ENCODE measurements at places on chromosomes 6 and 20.

DNA sequence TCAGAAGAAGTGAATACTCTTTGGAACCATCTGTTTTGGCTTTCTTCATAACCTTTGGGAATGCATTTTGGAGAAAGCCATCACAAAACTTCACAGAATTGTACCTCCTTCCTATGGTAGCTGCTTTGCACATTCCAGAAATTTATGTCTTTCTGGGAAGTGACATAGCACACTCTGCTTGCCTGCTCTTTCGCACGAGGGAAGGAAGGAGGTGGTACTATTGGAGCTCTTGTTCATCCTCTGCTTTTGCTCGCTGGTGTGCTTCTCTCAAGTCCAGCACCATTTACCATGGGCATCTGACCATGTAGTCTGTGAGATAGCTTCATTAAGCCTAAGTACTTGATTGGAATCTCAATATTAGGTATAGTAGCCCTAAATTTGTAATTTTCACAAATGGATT, 473.3 kb upstream of the SLC35B3 start:
- DNase-seq: no peak

GRCh38 chr20:6395695-6396094, 272.9 kb upstream of the FERMT1 start:
- DNase-seq: no peak

GRCh38 chr20:2179233-2179580, 77.6 kb downstream of the STK35 start:
- no peak for DNase-seq

GRCh38 chr20:36344517-36345132, 38.5 kb downstream of the DLGAP4 start:
- DNase-seq: peak; percentile 81

DNA sequence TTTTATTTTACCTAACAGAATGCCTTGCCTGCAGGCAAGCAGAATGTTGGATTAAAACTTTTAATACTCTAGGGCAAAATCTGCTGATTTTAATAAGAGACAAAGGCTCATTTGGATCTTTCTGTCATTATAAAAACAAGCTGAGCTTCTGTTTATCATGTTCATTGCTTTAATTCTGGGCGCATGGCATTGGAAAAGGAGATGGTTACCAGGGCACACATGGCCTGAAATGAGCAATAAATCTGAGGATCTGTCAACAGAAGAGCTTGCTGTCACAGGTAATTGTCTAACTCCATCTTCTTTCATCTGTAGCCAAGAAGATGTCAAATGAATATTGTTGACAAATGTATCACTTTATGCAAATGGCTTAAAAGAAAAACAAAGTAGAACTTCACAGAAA, 439.6 kb downstream of the DOK5 start:
- DNase-seq: no peak

DNA sequence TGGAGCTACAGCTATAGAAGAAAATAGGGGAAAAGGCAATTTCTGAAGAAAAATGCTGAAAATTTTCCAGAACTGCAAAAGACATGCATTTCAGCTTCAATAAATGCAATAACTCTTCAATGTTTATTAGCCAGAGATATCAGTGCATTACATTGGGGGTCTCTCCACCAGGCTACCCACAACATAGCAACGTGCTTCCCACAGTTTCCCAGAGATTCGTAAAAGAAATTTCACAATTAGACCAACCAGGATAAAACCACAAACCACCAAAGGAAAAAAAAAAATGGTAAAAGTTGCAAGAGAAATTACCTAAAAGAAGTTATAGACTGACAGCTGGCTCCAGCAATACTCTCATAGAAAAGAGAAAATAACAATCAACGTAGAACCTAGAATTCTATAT, 16.0 kb downstream of the LY86 start:
- no peak for DNase-seq

- peak; percentile 91 for DNase-seq
Observed at GRCh38 chr6:41936073-41936837, 5.4 kb downstream of the CCND3 start.

DNA sequence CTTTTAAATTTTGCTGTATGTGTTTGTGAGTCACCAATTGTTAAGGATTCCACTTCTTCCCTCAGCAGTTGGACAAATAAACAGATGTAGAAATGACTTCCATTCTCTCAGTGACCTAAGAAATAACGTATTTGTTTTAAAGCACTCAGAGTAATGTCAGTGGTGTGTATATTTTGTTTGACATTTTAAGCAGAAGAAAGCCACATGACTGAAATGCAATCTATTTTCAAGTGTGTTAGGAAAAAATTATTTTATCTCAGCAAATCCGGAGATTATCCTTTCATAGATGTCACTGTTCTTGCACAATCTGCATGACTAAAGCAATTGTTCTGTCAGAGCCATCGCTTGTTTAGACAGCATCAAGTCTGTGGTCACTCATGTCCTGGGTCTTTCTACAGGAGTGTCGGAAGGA, 77.1 kb downstream of the JAG1 start:
- peak; percentile 44 for DNase-seq

- DNase-seq: no peak
Observed at GRCh38 chr20:46368902-46369268, 37.5 kb downstream of the ELMO2 start.

GRCh38 chr6:1251198-1252155, 60.4 kb upstream of the FOXQ1 start:
- DNase-seq: no peak

GRCh38 chr20:21183722-21184121, 57.8 kb downstream of the KIZ start:
- peak; percentile 54 for DNase-seq

DNA sequence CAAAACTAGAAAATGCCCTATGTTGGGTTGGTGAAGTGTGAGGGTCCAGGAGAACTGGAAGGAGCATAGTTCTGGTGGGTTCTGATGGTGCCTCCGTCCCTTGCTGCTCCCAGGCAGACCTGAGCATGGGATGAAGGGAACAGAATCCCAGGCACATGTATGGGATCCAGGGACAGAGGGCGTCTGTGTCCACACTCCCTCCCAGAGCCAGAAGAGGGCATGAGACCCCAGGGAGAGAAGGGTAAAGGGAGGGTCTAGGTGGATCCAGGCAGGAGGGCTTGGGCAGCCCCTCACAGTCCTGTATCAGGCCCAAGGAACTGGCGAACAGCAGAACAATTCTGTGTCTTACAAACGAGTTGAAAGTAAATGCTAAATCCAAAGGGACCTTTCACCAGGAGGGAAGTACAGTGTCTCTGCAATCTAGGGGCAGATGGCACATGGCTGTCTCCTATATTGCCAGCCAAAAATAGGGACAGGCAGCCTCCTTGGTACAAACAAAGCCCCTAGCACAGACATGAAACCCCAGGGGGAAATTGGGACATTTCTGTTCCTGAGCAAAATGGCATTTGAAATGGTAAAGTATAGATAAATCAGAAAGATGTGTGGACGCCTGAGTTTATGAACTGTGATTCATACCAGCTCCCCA, 2.5 kb upstream of the BPIFA1 start:
- no peak for DNase-seq

- no peak for DNase-seq
Observed at GRCh38 chr6:69880601-69881000, 14.2 kb downstream of the COL19A1 start.

- DNase-seq: no peak
Observed at GRCh38 chr6:161347988-161348627, 74.2 kb upstream of the AGPAT4 start.

GRCh38 chr6:70412252-70413113, 825 bp upstream of the FAM135A start:
- no peak for DNase-seq

DNA sequence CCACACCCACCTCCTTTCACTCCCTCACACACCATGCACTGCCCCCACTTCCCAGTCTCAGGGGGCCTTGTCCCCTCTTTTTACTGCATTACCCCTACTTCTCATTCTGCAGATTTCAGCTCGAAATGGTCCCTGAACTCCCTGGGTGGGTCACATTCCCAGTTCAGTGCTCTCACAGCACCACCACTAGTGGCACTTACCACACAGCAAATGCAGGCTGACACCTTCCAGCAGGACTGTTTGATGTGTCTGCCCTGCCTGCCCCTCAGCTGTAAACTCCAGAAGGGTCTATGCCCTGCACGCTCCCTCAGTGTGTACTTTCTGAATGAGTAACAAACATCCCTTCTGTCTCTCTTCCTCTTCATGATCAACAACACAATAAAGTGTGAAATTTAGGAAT, 4.0 kb downstream of the DYNLT1 start:
- no peak for DNase-seq

DNA sequence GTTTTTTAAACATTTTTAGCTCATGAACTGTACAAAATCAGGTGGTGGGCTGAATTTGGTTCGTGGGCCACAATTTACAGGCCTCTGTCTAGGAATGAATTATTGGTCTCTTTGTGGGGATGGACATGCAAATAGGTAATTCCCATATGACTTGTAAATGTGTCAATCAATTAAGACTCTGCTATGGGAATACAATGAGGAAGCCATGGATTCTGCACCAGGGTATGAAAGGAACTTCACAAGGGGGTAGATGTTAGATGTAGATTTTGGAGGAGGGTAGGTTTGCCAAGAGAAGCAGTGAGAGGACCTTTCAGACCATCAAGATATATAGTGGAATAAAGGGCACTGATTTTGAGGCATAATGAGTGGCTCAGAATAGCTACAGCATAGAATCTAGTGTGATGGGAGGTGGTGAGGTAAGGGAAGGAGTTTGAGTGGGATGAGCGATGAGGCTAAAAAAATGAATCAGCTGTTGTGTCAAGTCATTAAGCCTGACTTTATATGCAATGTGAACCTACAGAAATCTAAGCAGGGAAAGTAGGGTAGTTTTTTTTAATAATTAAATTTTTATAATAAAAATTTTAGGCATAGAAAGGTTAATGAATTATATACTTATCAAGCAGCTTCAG, 32.6 kb upstream of the RNF182 start:
- DNase-seq: no peak

- no peak for DNase-seq
Observed at GRCh38 chr6:20866935-20867703, 332.9 kb downstream of the CDKAL1 start.

DNA sequence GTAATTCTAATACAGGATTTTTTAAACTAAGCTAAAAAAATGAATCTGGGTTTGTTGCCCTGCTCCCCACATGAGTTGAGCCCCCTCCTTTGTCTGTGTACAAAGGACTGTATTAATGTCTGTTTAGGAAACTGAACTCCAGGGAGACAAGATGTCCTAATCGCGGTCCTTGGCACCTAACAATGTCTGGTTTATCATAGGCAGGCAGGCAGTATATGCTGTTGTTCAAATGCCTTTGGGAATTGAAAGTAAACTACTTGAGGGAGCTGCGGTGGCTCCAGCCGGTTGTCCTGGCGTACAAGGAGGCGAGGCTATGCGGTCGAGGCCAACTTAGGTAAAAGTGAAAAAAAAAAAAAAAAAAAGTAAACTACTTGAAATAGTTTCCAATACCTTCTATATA, 98.5 kb downstream of the TULP4 start:
- no peak for DNase-seq

GRCh38 chr20:31476294-31476585, 1.2 kb downstream of the REM1 start:
- no peak for DNase-seq

GRCh38 chr20:3168079-3168828, 5.1 kb downstream of the LZTS3 start:
- DNase-seq: no peak

DNA sequence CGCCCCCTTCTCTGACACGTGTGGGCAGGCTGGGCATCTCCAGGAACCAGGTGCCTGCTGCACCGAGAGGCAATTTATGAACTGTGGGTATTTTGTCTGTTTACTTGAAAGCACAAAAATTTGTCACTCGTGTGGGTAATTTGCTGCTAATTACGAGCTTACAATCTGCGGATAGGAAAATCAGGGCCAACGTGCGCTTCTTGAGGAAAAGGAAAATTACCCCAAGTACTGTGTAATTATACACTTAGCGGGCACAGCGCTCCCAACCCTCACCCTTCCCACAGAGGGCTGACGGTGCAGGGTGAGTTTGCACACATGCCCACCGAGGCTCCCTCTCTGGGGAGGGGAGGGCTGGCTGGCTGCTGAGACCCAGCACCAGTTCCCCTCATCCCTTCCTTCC, 25.3 kb upstream of the MDGA1 start:
- no peak for DNase-seq

DNA sequence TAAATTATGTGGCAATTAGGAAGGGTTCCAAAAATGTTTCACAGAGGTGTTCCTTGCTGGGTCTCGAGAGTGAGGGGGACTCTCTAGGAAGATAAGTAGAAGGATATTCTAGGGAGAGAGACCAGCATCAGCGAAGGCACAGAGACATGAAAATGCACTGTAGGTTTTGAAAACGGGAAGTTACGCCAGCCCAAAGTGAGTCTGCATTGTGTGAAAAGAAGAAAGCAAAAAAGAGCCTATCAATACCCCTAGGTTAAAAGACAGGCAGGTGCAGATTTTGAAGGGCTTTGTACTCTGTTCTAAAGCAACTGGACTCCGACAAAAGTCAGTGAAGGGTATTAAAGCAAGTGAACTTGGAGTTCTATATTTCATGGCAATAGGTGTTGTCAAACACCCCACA, 25.7 kb upstream of the MRAP2 start:
- no peak for DNase-seq

- DNase-seq: no peak
Observed at GRCh38 chr6:104418125-104418524, 441.6 kb downstream of the HACE1 start.

DNA sequence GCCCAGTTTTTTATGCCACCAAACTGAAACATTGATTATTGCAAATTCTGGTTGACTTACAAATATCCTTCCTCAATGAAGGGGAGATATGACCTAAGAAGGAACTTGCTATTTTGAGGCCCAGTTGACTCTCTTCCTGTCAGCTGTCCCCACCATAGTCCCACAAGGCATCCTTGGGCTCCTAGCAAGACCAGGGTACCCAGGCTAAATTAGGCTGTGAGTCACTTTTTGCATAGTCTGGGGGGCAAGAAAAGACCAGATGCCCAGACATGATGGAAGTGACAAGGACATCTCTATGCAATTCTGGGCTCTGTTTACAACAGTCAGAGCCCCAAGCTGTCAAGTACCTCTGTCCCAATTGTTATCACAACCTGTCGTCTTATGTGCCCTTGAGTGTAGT, 31.8 kb upstream of the MAFB start:
- no peak for DNase-seq

- DNase-seq: no peak
Observed at GRCh38 chr6:4856785-4857184, 80.6 kb downstream of the CDYL start.

DNA sequence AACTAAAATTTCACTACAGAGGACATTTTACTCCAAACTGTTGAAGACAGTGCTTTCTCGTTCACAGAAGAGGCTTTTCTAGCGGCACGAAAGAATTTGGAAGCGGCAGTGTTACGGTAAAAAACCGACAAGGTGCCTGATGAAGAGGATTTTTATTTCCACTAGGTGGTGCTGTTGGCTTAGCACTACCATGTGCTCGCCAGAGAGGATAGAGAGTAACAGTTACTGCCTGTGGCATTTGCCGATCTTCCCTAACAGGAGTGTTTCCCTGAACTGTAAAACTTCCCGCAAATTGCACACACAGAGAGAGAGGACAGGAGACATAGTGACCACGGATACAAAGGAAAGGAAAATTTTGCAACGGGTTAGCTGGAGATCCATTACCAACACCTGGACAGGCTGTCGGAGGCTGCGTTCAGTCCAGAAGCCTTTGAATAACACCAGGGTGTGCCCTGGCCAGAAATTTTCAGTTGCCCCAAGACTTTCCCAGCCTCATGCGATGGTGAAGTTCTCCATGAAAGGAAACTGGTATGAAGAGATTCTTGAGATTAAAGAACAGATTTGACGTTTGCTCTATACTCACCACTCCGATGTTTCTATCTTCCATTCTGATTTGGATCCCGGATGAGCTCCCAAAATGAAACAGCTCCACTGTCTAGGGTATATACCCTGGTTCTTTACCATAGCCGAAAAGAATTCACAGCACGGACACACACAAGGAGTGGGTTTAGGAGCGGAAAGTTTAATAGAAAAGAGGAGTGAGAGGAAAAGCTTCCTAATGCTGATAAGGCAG, 48.1 kb downstream of the HLA-DPB1 start:
- DNase-seq: peak; percentile 24
